Right atrium auricular region (tissue), 2 donors: ENCODE measurements at places on chromosomes 4 and X.

DNA sequence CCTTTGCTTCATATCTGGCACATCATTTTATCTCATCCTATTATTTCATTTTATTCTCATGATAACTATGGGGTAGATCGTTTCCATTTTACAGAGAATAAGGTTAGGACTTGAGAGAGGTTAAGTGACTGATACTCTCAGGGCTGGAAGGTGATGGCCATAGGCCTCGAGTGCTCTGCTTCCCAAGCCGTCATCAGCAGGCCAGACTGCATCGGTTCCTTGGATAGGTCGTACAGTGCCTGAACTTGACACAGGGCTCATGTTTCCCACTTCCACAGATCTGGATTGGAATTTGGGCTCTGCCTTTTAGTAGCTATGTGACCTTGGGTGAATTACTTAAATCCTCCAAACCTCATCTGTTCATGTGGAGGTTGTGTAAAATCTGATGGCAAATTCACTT, 81.4 kb downstream of the TMEM131L start:
- DNase-seq, result no peak

GRCh38 chrX:10922835-10923234, 188.3 kb upstream of the HCCS start:
- DNase-seq, result no peak

- no peak for DNase-seq
Observed at GRCh38 chrX:132004728-132005127, 18.4 kb upstream of the STK26 start.

DNA sequence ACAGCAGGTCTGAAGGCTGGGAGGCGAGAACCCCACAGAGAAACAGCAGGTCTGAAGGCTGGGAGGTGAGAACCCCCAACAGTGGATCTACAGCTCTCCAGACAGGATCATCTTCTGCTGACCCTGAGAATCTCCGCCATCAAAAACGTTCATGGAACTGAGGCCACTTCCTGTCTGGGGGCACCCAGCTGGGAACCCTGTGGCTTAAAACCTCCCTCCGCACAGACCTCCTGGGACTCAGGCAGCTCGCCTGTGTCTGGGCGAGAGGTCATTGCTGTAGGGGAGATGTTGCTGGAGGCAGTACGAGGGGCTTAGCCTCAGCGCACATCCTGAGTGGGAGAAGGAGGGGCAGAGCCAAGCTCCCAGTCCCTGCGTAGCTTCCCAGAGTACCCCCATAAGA, 15.1 kb upstream of the CLDN24 start:
- no peak for DNase-seq

DNA sequence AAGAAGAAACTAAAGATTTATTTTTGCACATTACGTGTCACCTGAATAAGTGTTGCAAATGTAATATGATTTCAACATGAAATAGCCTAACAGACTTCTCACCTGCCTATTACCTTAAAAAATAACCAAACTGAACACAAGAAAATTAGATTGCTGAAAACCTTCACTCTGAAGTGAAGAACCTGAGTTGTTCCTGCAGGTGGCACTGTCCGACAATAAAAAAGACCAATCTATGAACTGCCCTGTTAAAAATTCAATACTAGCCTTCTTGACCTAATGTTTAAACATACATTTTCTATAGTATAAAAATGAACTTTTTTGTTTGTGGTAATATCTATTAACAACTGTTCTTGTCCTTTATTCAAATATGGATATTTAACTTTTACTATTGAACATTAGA, 69.2 kb upstream of the PNPLA4 start:
- no peak for DNase-seq

DNA sequence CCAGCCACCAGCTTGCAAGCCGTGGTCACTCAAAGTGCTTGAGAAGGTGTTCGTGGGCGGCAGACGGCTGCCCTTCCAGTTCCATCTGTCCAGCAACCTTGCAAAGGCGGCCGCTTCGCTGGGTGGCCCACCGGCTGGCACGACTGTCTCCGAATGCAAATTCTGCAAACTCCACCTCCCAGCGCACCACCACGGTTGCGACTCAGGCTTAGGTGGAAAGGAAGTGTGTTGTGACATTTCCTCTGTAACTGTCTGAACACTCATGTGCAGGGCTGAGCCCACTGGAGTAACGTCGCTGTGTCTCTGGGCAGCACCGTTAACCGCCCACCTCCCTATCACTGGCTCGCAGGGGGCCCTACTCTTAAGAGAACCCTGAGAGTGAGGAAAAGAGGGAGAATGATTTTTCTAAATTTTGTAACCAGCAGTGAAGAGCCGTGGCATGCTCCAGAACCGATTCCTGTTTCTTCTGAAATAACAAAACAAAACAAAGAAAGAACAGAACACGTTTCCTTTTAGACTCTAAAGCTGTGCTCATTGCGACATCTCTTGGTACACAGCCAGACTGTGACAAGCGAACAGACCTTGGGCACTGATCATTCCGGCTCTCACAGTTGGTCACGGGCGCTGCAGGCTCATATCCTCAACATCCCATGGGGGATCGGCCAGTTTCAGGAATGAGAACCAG, at the start of gene P2RY8:
TSS of gene P2RY8 (minus strand) at position 155 of the 685 bp plus-strand sequence. CDS start 70,627 bp downstream, outside the sequence.
- DNase-seq, result peak; percentile 72

- DNase-seq, result no peak
Observed at GRCh38 chr4:153259661-153260060, 55.4 kb downstream of the TRIM2 start.

DNA sequence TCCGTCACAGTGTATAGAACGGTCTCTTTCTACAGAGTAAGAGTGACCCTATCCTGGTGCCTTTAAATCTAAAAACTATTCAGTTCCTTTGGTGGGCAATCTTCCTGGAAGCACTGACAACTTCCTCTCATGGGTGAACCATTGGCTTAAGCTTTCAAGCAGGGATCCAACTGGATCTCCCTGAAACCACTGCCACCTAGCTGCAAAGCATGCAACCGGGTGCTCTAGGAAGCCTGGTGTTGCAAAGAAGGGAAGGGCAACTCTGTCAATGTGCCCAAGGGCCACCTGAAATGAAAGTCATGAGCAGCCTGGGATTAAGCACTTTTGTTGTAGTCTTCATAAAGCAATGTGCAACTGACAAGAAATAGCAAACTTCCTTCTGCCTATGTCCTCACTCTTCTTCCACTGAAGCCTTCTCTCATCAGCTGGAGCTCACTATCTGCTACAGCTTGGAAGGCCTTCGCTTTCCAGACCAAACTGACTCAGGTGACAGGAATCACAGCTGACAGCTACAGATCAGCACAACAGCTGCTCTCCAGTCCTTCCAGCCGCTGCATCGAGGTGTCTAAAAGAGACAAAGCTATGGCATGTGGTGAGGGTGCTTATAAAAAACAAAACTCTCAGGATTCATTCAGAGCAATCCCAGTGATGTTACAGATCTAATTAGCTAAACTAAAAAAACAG, 46.1 kb downstream of the SETD7 start:
- no peak for DNase-seq

- DNase-seq, result no peak
Observed at GRCh38 chrX:38273453-38273852, 52.8 kb upstream of the SRPX start.

DNA sequence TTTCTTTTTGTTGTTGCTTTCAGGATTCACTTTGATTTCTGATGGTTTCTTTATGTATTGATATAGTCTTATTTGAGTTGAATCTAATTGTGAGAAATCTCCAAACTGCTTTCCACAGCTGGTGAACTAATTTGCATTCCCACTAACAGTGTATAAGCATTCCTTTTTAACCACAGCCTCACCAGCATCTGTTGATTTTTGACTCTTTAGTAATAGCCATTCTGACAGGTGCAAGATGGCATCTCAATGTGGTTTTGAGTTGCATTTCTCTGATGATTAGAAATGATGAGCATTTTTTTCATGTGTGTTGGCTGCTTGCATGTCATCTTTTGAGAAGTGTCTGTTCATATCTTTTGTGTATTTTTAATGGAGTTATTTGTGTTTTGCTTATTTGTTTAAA, 1023.1 kb downstream of the SH3BGRL start:
- DNase-seq, result no peak

GRCh38 chr4:188245651-188246050, 106.4 kb downstream of the TRIML1 start:
- no peak for DNase-seq

- no peak for DNase-seq
Observed at GRCh38 chr4:108114503-108114902, 54.2 kb downstream of the LEF1 start.

- no peak for DNase-seq
Observed at GRCh38 chr4:11415409-11416070, 13.2 kb downstream of the HS3ST1 start.

- DNase-seq, result no peak
Observed at GRCh38 chr4:13530823-13531624, 13.3 kb downstream of the NKX3-2 start.

DNA sequence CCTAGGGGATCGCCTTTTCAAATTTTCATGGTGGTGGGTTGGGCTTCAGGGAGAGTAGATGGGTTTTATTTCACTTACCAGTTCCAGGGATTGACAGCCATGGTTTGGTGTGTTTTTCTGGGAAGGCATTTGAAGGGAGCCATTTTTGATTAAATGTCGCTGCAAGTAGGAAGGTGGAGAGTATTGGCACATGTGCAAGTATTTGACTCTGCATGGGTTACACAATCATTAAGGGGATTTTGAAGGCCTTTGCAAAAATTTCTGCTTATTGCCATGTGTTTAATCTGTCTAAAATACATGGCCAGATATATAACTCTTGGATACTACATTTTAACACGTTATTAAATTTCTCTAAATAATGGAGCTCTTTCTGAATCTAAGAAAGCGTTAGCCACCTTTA, 55.1 kb downstream of the GPAT3 start:
- no peak for DNase-seq

DNA sequence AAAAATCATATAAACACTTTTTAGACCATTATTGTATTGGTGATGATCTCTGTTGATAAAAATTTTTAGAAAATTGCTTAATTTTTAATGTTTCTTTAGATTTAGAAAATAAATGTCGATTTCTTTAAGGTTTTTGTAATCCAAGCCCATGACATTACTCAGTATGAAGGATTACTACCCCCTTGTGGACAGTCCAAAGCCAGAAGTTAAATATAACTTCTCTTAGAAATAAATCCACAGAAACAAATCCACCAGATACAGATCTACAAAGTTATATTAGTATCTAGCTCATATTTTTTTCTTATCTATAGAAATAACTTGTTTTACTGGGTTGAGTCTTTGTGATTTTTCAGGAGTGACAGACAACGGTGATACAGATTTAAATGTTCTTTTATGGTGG, 18.9 kb downstream of the TIFA start:
- DNase-seq, result no peak

DNA sequence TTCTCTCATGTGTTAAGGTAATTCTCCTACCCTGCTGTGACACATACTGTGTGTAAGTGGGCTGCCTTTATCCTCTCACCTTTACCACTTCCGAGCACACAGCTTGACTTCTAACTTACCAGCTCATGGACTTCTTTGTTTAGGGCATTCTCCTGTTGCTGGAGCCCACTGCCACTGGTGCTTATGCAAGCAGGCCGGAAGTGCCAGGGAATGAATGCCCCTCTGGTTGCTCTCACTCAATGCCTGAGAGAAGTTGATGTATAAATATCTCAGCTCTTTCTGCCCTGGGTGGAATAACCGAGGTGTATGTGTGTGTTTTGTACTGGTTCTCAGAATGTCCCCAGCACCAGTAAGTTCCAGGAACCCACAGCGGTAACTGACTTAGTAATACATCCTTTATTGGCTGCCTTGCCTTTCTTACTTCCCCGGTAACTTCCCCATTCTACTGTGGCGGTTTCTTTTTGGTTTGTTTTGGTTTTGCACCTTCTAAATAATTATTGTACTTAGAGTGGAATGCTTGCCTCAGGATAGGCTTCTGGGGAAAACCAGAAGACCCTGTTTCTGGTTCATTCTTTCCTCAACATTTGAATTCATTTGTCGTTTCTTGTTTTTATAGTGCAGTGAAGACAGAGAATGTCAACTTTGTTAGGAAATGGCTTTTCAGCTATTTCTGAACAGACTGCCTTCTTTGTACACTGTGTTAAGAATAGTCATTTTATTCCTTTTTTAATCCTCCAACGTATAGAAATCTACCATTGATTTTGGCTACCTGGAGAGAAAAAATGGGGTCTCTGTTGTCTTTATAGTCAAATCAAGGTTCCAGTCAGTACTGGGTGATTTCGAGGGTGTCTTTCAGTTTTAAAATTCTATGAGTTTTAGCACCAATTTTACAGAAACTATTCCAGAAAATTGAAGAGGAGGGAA, 45.4 kb downstream of the CXorf58 start:
- DNase-seq, result no peak

GRCh38 chr4:7805533-7806337, 133.9 kb downstream of the AFAP1 start:
- peak; percentile 84 for DNase-seq

DNA sequence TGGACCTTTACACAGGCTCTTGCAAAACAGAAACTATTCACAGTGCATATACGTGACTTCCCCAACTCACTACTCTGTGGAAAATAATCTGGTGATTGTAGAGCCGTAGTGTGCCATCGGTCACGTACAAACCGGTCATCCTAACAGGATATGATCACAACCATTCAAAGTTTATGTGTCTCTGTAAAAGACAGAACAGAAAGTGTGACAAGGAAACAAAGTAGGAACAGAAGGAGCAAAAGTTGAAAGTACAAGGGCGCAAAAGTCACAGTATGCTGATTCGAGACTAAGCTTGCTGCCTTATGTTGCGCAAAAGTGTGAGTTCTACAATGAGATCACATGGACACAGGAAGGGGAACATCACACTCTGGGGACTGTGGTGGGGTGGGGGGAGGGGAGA, 18.6 kb downstream of the MEPE start:
- DNase-seq, result no peak
